ENCODE measurements at places on chromosomes 4 and X. TPM values are rescaled to one million over a fixed set of nuclear protein-coding genes. Genes with fewer than 3 reads are reported as not detected.

GRCh38 chrX:109643687-109644086, 18.7 kb upstream of the KCNE5 start:
- DNase-seq: no peak

DNA sequence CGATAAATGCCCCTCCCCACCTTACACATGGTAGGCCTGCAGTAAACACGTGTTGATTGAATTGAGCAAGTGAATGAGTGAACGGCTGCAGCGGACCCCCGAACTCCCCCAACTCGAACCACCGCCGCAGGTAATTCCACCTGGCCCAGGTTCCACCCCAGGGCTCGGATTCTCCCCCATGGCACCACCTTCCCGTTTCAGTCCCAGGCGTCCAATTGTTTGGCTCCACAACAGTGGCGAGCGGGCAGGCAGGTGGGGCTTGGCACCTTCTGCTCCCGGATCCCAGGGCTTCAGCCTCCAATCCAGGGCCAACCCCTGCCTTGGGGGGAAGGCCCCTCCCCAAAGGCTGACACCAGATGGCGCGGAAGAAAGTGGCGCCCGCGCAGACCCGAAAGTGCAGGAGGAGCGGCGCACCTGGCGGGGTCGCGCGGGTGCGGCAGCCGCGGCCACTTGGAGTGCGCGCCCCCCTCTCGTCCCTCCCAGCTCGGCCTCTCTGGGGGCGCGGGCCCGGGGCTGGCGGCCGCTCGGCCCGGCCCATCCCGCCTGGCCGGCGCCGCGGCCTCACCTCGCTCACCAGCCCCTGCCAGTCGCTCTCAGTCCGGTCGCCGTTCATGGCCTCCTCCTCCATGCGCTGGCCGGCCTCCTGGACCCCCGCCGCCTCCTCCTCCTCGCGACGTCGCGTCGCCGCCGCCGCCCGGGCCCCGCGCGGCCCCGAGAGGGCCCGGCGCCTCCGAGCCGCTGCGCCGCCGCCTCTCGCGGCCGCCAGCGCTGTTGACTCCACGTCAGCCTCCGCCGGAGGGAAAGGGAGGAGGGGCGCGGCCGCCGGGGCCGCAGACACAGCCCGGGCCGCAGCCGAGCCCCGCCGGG, at the start of gene CCDC149:
Gene CCDC149, minus strand, starts transcription at position 791 of the 867 bp plus-strand sequence. Its CDS starts 178 bp downstream, at position 613.
- peak; percentile 3 for DNase-seq

DNA sequence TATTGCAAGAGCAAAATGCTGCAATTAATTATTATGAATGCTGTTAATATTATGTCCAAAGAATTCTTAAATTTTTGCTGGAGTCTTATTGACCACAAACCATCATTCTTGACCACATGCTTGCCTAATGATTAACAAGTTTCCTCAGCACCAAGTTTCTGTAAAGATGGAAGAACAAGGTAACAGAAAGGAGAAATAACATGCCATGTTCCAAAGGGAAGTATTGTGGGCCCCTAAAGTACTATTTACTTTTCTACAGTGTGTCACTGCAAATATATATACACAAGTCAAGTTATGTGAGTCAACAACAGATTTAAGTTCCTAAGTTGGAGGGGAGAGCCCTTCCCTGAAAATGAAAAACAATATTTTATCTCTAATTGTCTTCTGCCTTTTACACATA, 20.6 kb downstream of the FAM47E start:
- no peak for DNase-seq

DNA sequence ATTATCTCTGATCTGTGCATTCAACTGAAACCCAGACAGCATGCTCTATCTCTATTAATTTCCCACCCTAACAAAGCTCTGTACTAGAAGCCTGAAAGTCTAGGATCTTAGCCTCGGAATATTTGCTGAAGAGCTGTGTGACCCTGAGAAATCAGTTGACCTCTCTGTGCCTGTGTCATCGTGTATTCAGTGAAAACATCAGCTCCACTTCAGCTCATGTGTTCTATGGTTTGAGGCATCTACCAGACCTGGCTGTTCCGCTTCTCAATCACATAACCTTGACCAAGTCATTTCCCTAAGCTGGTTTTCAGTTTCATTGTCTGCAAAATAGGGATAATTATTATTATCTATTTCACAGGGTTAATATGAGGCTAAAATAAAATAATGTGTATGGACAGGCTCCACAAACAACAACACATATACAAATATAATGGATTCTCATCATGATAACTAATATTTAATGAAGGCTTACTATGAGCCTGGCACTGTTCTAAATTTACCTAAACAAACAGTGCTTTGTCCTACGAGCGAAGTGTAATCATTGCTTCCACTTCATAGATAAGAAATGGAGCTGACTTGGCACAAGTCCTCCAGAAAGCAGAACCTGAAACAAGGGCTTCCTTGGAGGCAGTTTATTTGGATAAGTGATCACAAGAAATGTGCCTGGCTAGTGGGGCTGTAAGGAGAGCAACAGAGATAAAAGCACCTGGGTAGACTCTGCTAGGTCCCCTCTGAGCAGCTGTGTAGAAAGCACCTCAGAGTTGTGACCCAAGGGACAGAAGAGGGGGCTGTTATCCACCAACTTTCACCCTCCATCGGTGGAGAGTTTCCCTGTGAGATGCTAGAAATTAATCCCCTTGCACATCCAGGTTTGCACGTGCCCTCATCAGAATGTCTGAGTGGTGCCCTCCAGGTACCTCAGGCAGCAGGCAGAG, 356.9 kb downstream of the RAB28 start:
- no peak for DNase-seq

DNA sequence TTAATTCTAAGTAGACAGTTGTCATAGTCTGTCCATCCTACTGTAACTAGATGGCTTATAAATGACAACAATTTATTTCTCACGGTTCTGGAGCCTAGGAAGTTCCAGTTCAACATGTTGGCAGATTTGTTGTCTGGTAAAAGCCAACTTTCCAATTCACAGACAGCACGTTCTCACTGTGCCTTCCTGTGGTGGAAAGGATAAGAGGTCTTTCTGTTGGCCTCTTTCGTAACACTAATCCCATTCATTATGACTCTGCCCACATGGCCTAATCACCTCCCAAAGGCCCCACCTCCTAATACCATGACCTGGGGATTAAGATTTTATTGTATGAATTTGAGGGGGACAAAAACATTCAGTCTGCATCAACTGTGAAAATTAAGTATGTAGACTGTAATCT, 83.2 kb downstream of the GALNTL6 start:
- DNase-seq: no peak

- no peak for DNase-seq
Measured at GRCh38 chrX:107775000-107775733, 420 bp downstream of the TSC22D3 start.

DNA sequence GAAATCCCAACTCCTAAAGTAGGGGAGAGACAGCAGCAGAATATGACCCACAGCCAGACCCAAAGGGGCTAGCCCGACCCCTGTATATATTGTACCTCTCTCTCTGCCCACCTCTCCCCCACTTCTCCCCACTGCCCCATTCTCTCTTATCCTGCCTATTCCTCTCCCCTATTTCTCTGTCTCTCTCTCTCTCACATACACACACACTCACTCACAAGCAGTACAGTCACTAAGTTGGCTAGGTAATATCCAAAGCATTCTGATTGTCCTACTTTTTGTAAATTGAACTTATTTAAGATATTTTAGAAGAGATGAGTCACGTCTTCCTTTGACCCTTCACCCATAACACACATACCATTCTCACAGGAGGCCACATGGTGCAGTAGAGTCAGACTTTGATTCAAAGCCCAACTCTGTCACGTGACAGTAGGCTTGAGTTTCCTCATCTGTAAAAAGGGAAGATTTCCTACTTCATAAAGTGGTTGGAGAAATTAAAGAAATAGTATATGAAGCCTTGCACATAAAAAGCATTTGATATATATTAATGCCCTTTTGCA, 29.5 kb downstream of the SRPX2 start:
- DNase-seq: no peak

GRCh38 chrX:154059729-154060245, 37.7 kb downstream of the MECP2 start:
- DNase-seq: no peak

GRCh38 chr4:94346541-94346940, 3.9 kb upstream of the HPGDS start:
- no peak for DNase-seq

DNA sequence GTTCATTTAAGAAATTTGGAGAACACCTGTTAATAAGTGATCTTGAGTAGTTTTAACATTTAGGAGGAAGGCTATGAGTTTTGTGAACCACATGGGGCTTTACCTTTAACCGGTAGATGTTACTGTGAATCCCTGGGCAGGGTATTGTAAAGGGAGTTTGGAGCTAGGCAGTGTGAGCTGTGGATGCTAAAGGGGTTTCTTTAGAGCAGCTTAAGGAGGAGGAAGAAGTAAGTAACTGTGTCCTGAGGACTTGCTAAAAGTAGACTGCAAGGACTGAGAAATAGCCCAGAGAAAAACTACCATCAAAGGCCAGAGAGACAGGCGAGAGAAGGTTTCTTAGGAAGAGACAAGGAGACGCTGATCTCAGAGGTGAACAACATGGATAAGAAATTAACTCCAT, 5.6 kb downstream of the RHOH start:
- DNase-seq: no peak

GRCh38 chr4:120348948-120349347, 282.3 kb upstream of the MAD2L1 start:
- no peak for DNase-seq

DNA sequence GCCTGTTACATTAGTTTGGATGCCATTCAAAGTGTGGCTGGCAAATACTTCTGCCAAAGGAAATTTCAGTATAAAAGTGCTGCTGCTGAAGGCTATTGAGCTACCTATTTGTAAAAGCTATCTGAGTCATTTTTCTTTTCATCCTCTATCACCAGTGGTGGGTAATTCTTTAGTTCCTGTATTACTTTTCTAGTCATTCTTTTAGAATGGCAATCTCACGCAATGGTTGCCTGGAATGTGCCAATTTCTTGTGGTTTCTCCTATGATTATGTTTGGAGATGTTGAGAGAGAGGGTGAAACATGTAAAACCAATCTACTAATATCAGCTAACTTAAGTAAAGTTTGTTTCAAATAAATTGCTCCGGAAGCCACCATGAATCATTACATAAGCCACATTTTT, 685.0 kb downstream of the RAPGEF2 start:
- no peak for DNase-seq

DNA sequence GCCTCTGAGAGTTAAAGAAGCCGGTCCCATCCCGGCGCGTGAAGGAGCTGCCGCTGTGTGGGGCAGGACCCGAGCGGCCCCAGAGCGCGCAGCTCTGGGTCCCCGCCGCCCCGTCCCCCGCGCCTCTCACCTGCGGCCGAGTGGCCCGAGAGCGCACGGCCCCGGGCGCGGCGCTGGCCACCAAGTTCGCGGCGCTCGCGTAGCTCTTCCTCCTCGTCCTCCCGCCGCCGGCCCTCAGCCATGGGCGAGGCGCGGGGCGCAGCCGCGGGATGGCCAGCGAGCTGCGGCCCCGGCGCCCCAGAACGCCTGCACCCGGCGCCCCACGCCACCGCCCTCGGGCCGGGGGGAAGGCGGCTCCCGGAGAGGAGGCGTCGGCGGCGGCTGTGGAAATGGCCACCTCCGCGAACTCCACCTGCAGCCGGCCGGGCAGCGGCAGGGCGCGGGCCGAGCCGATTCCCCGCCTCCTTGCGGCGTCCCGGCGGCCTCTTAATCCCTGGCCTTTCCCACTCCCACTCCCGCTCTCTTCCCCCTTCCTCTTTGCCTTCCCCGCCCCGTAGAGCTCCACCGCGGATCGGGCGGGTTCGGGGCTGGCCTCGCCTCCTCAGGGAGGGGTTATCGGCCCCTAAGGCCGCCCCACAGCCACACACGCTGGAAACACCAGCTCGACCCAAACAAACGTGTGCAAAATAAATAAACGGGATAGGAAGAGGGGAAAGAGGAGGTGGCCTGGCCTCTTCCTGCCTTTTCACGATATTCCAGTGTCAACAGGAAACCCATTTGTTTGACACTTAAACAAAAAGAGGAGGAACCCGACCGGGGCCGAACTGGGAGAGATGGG, at the start of gene SH3D19:
Gene SH3D19, minus strand, starts transcription at position 495 of the 838 bp plus-strand sequence. Its CDS starts 253 bp downstream, at position 242.
- DNase-seq: no peak

GRCh38 chr4:127162741-127163140, 470.0 kb upstream of the INTU start:
- DNase-seq: no peak

GRCh38 chrX:113741744-113742143, 842.1 kb upstream of the HTR2C start:
- DNase-seq: no peak

DNA sequence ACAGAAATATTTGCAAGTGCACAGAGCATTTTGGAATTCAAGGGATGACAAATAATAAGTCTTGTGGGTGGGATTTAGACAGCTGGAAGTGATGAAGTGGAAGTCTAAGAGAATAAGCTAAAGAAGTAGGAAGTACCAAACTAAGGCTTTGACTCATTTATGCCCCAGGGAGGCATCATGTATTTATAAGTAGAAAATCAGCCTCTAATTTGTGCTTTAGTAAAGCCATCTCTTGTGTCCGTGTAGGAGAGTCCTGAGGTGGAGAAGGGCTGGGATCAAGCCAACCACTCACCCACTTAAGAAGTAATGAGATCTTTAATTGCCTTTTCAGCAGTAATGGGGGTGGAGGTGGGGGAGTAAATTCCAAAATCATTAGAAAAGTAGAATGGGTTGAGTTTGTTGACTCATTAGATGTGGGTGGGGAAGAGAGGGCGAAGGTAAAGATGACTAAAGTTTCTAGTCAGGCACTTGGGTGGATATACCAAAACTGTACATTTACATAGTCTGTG, 356.7 kb downstream of the STIM2 start:
- DNase-seq: no peak

DNA sequence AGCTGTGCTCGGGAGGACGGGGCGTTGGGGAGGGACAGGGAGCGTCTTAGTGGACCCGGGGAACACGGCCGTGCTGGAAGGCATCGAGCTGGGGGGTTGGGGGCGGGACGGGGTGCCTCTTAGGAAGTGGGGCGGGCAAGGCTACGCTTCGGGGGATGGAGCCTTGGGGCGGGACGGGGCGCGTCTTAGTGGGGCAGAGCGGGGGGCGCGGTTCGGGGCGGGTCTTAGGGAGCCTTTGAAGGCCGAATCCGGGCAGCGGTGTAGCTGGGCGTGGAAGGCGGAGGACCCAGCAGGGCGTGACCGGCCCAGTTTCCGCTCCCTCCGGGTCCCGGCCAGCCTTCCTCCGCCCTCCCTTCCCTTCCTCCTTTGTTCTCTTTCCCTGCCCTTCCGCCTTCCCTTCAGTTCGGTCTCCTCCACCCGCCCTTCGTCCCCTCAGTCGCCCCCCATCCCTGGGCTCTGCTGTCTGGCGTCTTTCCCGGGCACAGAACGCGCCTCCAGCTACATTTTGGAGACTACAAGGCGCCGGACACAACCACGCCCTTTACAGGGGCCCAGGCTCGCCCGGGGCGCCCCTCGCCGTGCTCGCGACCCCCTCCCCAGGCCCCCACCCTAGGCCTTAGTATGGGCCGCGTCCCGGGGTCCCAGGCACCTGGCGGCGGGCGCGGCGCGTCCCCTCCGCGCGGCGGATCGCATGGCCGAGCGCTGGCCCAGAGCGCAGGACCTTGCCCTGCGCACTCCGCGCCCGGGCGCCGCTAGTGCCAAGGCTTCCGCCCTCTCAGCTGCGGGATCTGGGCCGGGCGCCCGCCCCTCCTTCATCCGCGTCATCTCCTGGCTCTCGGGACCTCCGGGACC, at the start of gene ARSD:
Gene ARSD, minus strand, starts transcription at position 757 of the 852 bp plus-strand sequence. Its CDS starts 64 bp downstream, at position 693.
- peak; percentile 54 for DNase-seq

- no peak for DNase-seq
Measured at GRCh38 chrX:51456246-51456645, 40.1 kb downstream of the NUDT11 start.

The NWD2 gene
- not detected for total RNA-seq

The MAGED4 gene
- 0.86 TPM for total RNA-seq

The TRIM2 gene
- total RNA-seq: 1.3 TPM

The MAGEE2 gene
- not detected for total RNA-seq

The TMEM271 gene
- not detected for total RNA-seq

The MGST2 gene
- total RNA-seq: 8.2 TPM

The CYSLTR1 gene
- 2.9 TPM for total RNA-seq

The PAGE2B gene
- total RNA-seq: 1.1 TPM

The TSPAN7 gene
- 0.60 TPM for total RNA-seq

The SFRP2 gene
- total RNA-seq: not detected

The SORBS2 gene
- 0.26 TPM for total RNA-seq

The FAM184B gene
- not detected for total RNA-seq
